ENCODE measurements at places on chromosomes 1 and 21.

GRCh38 chr1:157961805-157962762 is 31.4 kb upstream of the KIRREL1 start:
- peak; percentile 65 for DNase-seq

DNA sequence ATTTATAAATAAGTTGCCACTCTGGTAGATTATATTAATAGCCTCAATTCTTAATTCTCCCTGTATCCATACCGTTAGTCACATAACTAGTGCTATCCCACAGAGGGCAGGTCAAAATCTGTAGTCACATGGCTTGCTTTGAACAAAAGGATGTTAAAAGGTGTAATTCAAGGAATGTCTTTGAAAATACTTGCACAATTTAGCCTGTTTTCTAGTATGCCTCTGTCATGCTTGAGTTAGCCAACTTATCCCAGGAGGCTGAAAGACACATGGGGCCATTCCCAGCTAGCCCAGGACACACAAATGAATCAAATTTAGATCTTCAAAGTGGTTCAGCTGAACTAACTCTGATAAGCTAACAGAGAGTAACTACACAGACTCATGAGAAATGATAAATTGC is 758.5 kb upstream of the NEGR1 start:
- no peak for DNase-seq

DNA sequence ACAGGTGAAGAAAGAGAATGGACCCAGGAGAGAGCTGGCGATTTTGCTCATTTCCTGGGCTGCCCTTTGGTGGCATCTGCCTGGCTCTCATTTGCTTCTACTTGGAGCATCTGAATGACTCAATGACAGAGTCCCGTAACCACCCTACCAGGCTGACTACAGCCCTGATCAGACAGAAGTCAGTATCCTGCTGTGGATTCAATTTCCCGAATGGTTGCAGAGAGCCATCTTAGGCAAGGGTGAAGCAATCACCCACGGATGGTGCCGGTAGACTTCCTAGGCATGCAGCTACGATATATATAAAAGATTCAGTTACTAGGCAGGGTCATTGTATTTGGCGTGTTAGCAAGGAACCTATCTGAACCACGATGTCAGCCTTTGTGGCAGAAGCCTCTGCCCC is 10.2 kb downstream of the AJAP1 start:
- no peak for DNase-seq

GRCh38 chr1:230463326-230463725 is 37.2 kb upstream of the PGBD5 start:
- DNase-seq: no peak

DNA sequence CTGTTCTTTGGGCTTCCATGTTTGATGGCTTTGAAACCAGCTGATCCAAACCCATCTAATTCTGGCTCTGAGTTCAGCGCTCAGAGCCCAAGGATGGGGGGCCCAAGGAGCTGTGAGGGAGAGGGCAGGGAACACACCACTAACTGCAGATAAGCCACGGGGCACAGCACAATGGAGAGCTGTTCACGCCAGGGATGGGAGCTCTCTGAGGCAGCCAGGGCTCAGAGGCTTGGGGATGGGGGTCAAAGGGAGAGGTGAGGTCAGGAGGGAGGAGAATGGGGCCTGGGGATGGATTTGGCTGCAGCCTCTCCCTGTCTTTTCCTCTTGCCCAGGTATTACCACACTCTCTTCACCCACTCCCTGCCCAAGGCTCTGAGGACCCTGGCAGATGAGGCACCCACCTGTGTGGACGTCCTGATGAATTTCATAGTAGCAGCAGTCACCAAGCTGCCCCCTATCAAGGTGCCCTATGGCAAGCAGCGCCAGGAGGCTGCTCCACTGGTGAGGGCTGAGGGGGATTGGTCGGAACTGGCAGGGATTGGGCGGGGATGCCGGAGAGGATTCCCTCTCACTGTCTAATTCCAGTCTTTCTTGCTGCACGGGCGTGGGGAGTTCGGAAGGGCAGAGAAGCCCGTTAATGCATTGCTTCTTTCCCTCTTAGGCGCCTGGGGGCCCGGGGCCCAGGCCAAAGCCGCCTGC is 11.3 kb downstream of the SLC30A2 start:
- DNase-seq: peak; percentile 5

GRCh38 chr21:42031816-42032215 is 21.7 kb upstream of the ZBTB21 start:
- no peak for DNase-seq

- no peak for DNase-seq
These were observed 12.5 kb upstream of the FNBP1L start for GRCh38 chr1:93435443-93435842.

DNA sequence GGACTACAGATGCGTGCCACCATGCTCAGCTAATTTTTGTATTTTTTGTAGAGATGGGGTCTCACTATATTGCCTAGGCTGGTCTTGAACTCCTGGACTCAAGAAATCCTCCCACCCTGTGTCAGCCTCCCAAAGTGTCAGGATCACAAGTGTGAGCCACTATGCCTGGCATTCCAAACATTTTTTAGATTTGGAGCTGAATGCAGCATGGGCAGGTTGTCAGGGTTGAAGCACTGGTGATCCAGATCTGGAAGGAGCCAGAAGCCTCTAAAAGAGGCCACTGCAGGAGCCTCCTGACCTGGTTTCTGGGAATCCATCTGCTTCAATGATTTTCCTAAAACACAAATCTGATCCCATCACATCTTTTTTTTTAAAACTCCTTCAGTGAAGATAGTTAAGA is 1.8 kb upstream of the CTPS1 start:
- no peak for DNase-seq

DNA sequence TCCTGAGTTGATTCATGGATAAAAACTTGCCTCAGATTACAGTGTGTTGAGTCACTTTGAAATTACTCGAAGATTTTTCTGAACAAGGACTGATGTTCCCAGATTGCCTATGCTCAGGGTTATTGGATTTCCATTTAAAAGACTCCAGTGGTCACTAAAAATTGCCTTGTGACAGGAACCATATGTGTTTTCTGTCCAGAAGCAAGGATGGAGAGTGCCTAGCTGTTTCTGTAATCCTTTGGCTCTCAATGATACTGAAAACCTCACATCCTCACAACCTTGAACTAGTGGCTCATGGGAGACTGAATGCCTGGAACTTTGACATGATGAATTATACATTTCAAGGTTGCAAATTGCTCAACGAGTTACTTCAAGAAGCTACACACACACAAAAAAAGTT is 1271.8 kb downstream of the BRINP3 start:
- no peak for DNase-seq

DNA sequence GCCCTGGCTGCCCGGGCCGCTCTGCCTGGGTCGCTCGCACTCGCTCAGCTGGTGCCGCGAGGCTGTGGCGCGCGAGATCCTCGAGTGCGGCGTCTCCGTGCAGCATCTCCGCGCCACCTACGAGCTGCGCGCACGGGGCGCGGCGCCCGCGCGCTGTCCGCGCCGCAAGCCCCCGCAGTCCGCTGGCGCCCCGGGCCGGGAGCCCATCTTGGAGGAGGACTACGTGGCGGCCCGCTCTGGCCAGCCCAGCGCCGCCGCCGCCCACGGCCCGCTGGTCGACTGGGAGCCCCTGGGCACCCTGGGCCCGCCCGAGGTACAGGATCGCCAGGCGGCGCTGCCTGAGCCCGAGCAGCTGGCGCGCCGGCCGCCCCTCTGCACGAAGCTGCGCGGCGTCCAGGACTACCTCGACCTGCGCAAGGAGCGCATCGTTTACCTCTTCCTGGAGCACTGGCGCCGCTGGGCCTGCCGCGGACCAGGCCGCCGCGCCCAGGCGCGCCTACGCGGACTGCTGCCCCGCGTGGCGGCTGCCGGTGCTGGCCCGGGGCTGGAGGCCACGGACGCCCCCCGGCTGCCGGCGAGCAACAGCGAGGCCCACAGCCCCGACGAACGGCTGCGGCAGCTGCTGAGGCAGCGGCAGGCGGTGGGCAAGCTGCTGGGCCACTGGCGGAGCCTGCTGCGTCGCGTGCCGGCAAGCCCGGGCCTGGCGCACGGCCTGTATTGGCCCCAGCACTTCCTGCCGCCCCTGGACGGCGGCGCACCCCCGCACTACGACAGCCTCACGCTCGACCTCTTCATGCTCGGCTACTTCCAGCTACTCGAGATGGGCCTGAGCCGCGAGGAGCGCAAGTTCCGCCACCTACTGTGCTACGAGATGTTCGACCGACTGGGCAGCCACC is 10.9 kb downstream of the TNFRSF25 start:
- peak; percentile 26 for DNase-seq

- DNase-seq: no peak
These were observed 9.9 kb upstream of the SLC45A3 start for GRCh38 chr1:205690122-205690756.

- DNase-seq: no peak
These were observed 19.6 kb downstream of the KANK4 start for GRCh38 chr1:62299426-62300200.

GRCh38 chr1:112298558-112298957 is 97.5 kb upstream of the CTTNBP2NL start:
- peak; percentile 45 for DNase-seq

DNA sequence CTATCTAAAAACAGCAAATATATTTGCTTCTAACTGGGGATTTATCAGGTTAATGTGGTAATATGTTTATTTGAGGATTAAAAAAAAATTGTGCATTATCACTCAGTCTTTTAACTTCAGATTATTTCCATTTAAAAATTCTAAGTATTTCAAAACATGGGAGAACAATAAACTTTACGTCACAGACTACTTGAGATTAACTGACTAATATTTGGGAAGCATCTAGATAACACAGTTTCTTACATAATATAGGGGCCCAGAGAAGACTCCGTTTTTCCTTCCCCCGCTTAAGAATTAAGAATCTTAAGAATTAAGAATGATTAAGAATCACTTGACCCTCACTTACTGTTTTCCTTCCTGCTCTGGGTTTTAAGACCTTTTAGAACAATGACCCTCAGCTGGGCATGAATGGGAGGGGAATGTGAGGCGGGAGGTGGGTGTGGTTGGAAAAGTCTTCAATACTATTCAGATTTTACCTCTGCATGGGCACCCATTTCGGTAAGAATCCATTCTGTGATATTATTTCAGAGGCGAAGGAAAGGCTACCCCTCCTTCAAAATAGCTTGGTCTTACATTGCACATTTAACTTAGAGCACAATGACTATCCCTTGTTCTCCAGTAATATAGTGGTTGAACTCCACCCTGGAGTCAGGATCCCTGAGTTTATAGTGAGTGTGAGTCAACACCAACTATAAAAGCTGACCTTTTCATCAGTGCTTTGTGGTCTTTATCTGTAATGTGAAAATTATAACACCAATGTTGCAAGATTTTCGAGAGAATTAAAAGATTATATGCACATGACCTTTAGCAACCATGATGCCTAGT is 821.3 kb downstream of the USP25 start:
- DNase-seq: no peak

GRCh38 chr1:1573843-1574720 is 581 bp downstream of the SSU72 start:
- DNase-seq: peak; percentile 75

DNA sequence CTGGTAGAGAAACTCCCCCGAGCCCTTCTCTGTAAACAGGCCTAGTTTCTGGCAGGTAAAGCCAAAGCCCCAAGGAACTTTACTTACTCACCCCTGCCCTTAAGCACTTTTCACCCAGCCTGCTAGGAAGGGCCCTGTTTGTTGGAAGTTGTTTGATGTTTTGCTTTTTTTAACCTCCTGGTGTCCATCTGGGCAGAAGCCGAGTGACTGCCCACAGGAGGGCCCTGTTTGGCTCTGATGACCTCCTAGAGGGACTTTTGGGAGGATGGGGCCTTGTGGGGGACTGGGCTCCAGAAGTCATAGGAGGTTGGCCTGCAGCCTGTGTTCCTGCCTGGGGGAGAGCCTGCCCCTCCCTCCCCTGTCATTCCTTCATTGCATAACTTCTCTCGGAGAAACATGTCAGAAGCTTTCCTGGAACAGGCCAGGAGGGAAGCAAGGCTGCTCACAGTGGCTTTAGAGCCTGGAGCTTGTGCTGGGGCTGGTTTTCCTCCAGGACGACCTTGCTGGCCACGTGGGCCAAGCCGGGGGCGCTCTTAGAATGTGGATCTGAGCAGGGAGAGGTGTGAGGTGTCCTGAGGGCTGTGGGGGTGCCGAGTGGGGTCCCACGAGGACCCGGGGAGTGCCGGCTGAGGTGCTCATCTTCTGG is 33.9 kb downstream of the COQ8A start:
- DNase-seq: no peak

DNA sequence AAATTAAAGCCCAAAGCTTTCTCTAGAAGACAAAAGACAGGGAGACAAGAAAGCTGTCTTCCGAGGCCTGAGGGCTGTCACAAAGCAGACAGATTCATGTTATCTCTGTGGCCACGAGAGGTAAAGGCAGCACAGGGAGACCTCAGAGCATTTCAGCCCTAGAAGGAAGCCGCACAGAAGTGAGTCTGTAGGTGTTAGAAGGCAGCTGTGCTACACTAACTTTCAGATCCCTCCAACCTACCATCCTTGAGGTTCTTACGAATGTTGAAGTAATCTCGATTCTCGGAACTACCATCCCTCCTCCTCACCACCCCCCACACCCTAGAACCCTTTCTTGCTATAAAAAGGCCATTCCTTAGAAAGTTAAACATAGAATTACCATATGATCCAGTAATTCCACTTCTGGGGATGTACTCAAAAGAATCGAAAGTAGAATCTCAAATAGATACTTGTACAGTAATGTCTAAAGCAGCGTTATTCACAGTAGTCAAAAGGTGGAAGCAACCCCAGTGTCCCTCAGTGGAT is 21.5 kb upstream of the LYST start:
- peak; percentile 87 for DNase-seq

GRCh38 chr1:19329188-19329587 is 17.1 kb downstream of the SLC66A1 start:
- no peak for DNase-seq

- DNase-seq: no peak
These were observed 18.1 kb upstream of the COL18A1 start for GRCh38 chr21:45386728-45387371.

DNA sequence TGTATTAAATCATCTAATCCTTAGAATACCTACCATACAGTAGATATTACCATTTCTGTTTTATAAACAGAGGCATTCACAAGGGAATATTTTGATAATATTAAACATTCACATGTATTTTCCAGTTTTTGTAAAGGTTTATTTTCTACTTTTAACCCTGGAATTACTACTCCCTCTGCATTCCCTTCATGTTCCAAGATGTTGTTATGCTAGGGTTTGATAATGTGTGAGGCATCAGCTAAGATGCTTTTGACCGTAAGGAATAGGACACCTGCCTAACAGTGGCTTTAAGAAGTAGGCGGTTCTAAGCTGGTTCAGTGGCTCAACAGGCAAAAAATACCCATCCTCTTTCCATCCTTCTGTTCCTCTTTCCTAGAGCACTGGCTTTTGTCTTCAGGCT is 131.9 kb upstream of the USP24 start:
- no peak for DNase-seq

GRCh38 chr1:155892796-155893195 is 18.4 kb downstream of the RIT1 start:
- DNase-seq: no peak

GRCh38 chr1:212097360-212097759 is 61.8 kb downstream of the DTL start:
- DNase-seq: no peak

- DNase-seq: no peak
These were observed 6.8 kb downstream of the RGS8 start for GRCh38 chr1:182677397-182678098.

- DNase-seq: no peak
These were observed 44.2 kb upstream of the PLD5 start for GRCh38 chr1:242568666-242569065.

- DNase-seq: no peak
These were observed 71.0 kb downstream of the NENF start for GRCh38 chr1:212503714-212504113.
